ENCODE measurements at places on chromosomes 5 and 9.

DNA sequence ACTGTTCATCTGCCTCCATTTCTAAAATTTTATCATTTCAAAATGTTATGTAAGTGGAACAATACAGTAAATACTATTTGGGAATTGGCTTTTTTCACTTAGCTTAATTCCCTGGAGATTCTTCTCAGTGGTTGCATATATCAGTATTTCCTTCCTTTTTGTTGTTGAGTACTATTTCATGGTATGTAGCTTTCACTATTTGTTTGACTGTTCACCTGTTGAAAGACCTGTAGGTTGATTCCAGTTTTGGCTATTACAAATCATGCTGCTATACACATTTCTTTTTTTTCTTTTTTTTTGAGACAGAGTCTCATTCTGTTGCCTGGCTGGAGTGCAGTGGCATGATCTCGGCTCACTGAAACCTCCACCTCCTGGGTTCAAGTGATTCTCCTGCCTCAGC, 33.0 kb upstream of the PWWP2A start:
- no peak for DNase-seq

DNA sequence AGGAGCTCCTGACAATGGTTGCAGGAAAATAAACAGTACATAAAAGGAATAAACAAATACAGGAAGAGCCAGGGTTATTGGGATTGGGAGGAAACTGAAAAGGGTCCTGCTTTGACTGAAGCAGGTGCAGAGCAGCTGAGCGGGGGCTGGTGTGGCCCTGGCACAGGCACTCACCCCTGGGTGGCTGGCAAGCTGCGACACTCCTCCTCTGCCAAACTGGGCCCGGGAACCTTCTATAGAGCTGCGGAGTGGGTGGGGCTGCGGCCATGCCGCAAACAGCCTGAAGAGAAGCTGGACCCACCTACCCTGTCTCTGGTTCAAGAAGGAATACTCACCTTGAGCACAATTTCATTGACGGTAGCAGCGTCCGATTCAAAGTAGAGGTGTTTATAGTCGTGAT, 182.5 kb downstream of the GAPVD1 start:
- DNase-seq: no peak

GRCh38 chr5:157290981-157291711, 25.2 kb downstream of the CYFIP2 start:
- DNase-seq: peak; percentile 39

GRCh38 chr9:121499427-121500164, at the start of gene GGTA1:
TSS of gene GGTA1 (minus strand) at chr9:121499844. CDS start at chr9:121467922, 31,922 bp downstream.
- peak; percentile 37 for DNase-seq

DNA sequence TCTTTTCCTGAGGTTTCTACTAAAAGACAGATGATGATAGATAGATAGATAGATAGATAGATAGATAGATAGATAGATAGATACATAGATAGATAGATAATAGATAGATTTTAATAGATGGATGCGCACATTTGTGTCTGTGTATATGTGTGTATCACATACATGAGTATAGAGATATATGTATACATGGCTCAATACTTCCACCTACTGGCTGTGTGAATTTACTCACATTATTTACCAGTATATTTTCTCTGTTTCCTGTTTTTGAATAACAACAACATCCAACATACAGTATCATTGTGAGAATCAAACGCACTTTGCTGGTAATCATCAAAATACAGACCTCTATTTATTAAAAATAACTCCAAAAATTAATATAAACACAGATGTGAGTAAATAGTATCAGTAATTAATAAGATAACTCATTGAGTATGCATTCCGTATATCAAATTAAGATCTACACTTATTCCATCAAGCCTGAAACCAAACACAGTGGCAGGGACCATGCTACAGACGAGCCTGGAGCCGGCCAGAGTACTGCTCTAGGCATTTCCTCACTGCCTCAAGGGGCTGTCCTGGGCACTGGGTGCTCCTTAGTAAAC, 338.0 kb downstream of the SEMA5A start:
- peak; percentile 63 for DNase-seq

DNA sequence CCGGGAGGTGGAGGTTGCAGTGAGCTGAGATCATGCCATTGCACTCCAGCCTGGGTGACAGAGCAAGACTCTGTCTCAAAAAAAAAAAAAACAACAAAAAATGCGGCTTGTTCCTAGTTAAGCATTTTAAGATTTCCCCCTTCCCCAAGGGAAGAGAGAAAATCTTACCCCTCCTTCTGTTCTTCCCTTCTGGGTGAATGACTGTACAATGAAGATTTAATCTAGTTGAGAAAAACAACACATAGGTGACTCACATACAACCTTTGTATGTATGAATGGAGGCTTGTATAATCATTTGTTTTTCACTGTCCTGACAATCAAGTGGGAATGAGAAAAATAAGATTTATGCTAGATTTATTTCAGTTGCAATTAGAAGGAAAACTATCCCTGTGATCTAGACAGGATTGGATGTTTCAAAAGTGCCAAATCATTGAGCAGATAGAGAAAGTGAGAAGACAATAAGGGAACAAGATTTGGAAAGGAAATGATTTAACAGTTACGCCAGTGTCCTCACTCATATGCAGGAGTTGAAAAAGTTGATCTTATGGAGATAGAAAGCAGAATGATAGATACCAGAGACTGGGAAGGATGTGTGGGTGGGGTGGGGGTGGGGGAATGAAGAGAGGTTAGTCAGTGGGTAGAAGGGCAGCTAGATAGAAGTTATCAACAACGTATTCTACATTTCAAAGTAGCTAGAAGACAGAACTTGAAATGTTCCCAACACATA, 16.7 kb downstream of the GDA start:
- no peak for DNase-seq

- DNase-seq: no peak
Measured at GRCh38 chr5:31355337-31355736, 161.9 kb downstream of the CDH6 start.

DNA sequence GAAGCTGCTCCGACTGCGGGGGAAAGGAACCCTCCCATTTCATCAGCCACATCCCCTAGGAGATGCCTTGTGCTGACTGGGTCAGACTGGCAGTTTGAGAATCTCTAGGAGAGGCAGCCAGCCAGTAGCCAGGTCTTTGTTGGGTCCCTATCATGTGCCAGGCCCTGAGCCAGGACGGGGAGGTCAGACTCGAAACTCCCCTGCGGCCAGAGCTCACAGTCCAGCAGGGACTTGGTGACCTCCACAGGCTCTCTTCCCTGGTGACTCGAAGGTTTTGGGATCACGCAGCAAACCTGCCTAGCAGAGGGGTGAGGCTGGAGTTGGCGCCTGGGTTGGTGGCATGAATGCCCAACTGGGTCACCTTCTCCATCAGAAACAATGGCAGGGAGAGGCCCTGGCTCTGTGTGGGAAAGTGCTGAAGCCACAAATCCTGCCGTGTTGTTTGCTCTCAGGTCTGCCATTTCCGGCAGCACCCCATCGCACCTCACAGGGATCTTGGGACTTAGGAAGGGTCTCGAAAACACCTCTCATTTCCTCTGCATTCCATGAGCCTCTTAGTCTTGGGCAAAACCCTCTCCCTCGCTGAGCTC, 14.4 kb upstream of the ORM1 start:
- DNase-seq: no peak

- peak; percentile 31 for DNase-seq
Measured at GRCh38 chr5:136035837-136036236, 7.0 kb downstream of the TGFBI start.

DNA sequence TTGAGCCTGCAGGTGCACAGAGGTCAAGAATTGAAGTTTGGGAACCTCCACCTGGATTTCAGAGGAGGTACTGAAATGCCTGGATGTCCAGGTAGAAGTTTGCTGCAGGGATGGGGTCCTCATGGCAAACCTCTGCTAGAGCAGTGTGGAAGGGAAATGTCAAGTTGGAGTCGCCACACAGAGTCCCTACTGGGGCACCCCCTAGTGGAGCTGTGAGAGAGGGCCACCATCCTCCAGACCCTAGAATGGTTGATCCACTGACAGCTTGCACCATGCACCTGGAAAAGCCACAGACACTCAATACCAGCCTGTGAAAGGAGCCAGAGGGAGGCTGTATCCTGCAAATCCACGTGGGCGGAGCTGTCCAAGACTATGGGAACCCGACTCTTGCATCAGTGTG, 78.0 kb downstream of the GABRA1 start:
- DNase-seq: peak; percentile 21

GRCh38 chr5:10671041-10672008, 89.7 kb downstream of the DAP start:
- DNase-seq: no peak

GRCh38 chr9:136745389-136746154, 2.8 kb downstream of the LCN6 start:
- no peak for DNase-seq

GRCh38 chr9:127883959-127884358, 6.5 kb upstream of the AK1 start:
- DNase-seq: no peak

DNA sequence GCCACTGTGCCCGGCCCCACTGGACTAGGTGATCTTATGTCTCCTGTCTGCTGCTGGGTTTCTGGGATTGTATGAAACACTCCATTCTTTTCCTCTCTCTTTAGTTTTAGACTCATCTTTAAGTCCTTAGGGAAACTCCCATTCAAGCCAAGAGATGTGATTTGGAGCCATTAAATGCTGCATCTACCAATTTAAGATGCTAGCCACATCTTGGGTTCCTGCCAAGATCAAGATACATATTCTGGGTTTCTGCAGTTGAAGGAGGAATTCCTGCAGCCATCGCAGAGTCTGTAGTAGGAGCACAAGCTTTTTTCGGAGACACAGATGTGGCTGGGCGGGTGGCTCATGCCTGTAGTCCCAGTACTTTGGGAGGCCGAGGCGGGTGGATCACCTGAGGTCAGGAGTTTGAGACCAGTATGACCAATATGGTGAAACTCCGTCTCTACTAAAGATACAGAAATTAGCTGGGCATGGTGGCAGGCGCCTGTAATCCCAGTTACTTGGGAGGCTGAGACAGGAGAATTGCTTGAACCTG, 23.2 kb downstream of the STXBP1 start:
- no peak for DNase-seq

- no peak for DNase-seq
Measured at GRCh38 chr5:168705321-168705720, 126.2 kb upstream of the PANK3 start.

- DNase-seq: peak; percentile 76
Measured at GRCh38 chr9:15349892-15350761, 43.1 kb upstream of the TTC39B start.

- DNase-seq: peak; percentile 83
Measured at GRCh38 chr5:61449804-61450492, 117.9 kb downstream of the ZSWIM6 start.

Measured in MCF 10A (cell line).